ENCODE measurements at places on chromosomes 16 and 17. TPM values are rescaled to one million over a fixed set of nuclear protein-coding genes. Genes with fewer than 3 reads are reported as not detected.

IKZF3 gene
- total RNA-seq, result 2.2 TPM

MRPL12 gene
- 90.7 TPM for total RNA-seq

CRISPLD2 gene
- total RNA-seq, result 66.3 TPM

- peaks cover 38% of the 10 kb centered on the region for H3K36me3 ChIP-seq
- no peak for DNase-seq
- H3K4me3 ChIP-seq, result no peak overlapping the region
- H3K27me3 ChIP-seq, result no peaks in the 10 kb centered on the region
- peaks cover 8% of the 10 kb centered on the region for H3K4me1 ChIP-seq
Observed at GRCh38 chr16:30757316-30757715, 4.5 kb downstream of the CFAP119 start.

DNA sequence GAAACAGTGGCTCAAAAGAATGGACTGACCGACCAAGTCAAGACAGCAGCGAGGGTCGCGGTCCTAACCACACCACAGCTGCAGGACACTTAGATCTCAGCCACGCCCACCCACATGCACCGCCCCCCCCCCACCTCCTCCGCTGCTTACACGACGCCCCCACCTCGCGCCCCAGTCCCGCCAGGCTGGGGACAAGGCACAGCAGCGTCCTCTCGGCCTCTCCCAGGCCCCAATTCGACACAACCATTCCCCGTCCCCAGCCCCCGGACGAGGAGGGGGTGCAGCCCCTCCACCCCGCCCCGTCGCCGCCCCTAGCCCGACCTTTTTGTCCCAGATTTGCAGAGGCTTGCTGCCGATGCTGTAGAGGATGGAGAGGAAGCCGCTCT, 477 bp downstream of the CFAP20 start:
- no peak for DNase-seq
- peak overlapping the region; percentile 82 for H3K4me3 ChIP-seq
- peak overlapping the region; percentile 87 for H3K27ac ChIP-seq
- H3K36me3 ChIP-seq, result no peaks in the 10 kb centered on the region

GRCh38 chr17:41418116-41418860, 6.1 kb downstream of the KRT37 start:
- no peak overlapping the region for H3K4me3 ChIP-seq
- H3K36me3 ChIP-seq, result no peaks in the 10 kb centered on the region
- H3K4me1 ChIP-seq, result peaks cover 5% of the 10 kb centered on the region
- H3K27ac ChIP-seq, result no peak overlapping the region
- no peak for DNase-seq
- H3K27me3 ChIP-seq, result no peaks in the 10 kb centered on the region

- H3K27ac ChIP-seq, result peak overlapping the region; percentile 86
- DNase-seq, result peak; percentile 90
- no peaks in the 10 kb centered on the region for H3K27me3 ChIP-seq
- no peaks in the 10 kb centered on the region for H3K36me3 ChIP-seq
- peak overlapping the region; percentile 91 for H3K4me3 ChIP-seq
Observed at GRCh38 chr17:74430706-74431567, 951 bp upstream of the GPRC5C start.

GRCh38 chr17:19309701-19310100, 52.8 kb downstream of the B9D1 start:
- peak; percentile 10 for DNase-seq
- H3K4me1 ChIP-seq, result no peaks in the 10 kb centered on the region
- H3K4me3 ChIP-seq, result no peak overlapping the region
- H3K27ac ChIP-seq, result no peak overlapping the region

- no peaks in the 10 kb centered on the region for H3K27me3 ChIP-seq
- H3K27ac ChIP-seq, result no peak overlapping the region
- peaks cover 6% of the 10 kb centered on the region for H3K4me1 ChIP-seq
Observed at GRCh38 chr17:16583781-16584180, 14.8 kb upstream of the ZNF287 start.

GRCh38 chr17:35889818-35890773, 9.9 kb upstream of the CCL5 start:
- H3K4me1 ChIP-seq, result no peaks in the 10 kb centered on the region
- no peaks in the 10 kb centered on the region for H3K36me3 ChIP-seq
- H3K27me3 ChIP-seq, result no peaks in the 10 kb centered on the region
- H3K4me3 ChIP-seq, result no peak overlapping the region

DNA sequence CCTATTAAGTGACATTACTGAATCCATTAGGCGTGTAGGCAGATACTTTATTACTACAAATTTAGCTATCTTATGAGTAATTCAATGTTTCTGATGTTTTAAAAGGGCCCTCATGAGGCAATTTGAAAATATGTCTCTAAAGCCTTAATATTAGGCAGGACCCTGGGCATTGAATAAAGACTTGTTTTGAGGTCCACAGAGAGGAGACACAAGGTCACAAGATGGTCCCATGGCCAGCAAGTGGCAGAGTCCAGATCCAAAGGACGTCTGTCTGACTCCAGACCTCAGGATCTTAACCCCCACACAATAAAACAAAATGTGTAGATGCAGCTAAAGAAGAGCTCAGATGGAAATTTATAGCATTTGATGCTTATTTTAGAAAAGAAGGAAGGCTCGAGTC, 31.9 kb upstream of the HEATR6 start:
- no peaks in the 10 kb centered on the region for H3K4me1 ChIP-seq
- H3K4me3 ChIP-seq, result no peak overlapping the region
- DNase-seq, result no peak
- no peaks in the 10 kb centered on the region for H3K27me3 ChIP-seq
- H3K27ac ChIP-seq, result no peak overlapping the region

- H3K4me1 ChIP-seq, result no peaks in the 10 kb centered on the region
- no peak overlapping the region for H3K4me3 ChIP-seq
- no peak overlapping the region for H3K27ac ChIP-seq
- DNase-seq, result no peak
Observed at GRCh38 chr16:80300876-80301275, 239.9 kb upstream of the DYNLRB2 start.

- no peak for DNase-seq
- no peaks in the 10 kb centered on the region for H3K36me3 ChIP-seq
- no peaks in the 10 kb centered on the region for H3K27me3 ChIP-seq
Observed at GRCh38 chr17:41537614-41537954, 9.5 kb upstream of the KRT19 start.

GRCh38 chr17:964876-965275, 14.7 kb downstream of the NXN start:
- H3K4me3 ChIP-seq, result no peak overlapping the region
- H3K36me3 ChIP-seq, result no peaks in the 10 kb centered on the region
- DNase-seq, result no peak
- H3K27ac ChIP-seq, result no peak overlapping the region
- H3K4me1 ChIP-seq, result no peaks in the 10 kb centered on the region

DNA sequence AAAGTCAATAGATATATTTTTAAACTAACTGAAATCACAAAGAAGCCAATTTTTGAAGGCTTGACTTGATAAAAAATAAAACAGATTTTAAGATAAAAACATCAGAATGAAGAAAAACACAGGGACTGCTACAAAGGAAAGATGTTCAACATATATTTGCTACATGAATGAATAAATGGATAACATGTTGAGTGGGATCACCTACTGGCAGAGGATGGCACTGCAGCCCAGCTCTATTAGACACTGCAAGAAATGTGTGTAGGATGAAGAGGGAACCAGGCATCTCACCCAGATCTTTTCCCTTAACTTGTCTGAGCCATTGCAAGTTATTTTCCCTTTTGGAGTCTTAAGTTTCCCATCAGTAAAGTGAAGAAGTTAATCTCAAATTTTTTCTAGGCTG, 4.2 kb downstream of the AIPL1 start:
- H3K4me3 ChIP-seq, result no peak overlapping the region
- no peaks in the 10 kb centered on the region for H3K36me3 ChIP-seq
- DNase-seq, result no peak
- H3K27me3 ChIP-seq, result no peaks in the 10 kb centered on the region
- no peak overlapping the region for H3K27ac ChIP-seq

- no peaks in the 10 kb centered on the region for H3K36me3 ChIP-seq
- H3K4me3 ChIP-seq, result no peak overlapping the region
- H3K4me1 ChIP-seq, result no peaks in the 10 kb centered on the region
- H3K27ac ChIP-seq, result no peak overlapping the region
Observed at GRCh38 chr16:63981639-63982038, 1140.2 kb downstream of the CDH11 start.

- H3K4me3 ChIP-seq, result no peak overlapping the region
- H3K4me1 ChIP-seq, result no peaks in the 10 kb centered on the region
- peaks cover 15% of the 10 kb centered on the region for H3K36me3 ChIP-seq
Observed at GRCh38 chr17:18270046-18270931, 9.8 kb downstream of the MIEF2 start.

DNA sequence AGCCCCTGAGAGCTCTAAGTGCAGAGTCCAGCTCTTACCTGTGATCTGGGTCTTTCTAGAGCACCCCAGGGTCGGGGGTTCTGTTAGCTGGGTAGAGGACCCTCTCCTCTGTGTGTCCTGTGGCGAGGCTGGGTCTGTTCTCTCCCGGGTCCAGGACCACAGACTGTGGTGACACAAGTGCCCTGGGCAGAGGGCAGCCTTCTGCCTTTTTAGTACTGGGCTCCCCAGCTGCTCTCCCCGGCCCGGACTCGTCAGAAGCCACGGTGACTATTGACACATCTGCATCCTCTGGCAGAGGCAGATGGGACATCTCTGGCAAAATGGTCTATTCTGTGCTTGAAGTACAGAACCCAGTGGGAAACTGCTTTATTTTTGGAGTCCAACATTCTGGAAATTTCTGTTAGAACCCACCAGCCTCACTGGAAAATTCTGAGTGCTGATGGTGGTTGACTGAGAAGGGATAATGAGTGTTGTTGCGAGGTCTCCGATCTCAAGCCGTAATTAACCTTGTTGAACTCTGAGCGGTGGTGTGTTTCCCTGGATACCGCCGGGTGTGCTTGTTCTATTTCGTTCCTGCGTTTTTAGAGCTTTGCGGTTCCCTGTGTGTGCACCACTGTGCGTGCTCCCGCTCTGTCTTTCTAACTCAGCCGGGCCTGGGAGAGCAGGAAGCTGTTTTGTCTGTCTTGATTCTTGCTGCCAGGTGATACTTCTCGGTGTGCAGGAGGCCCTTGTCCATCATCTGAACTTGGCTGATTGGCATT, 26.0 kb upstream of the NUDT16L1 start:
- H3K27me3 ChIP-seq, result no peaks in the 10 kb centered on the region
- peaks cover 7% of the 10 kb centered on the region for H3K4me1 ChIP-seq
- peaks cover 52% of the 10 kb centered on the region for H3K36me3 ChIP-seq
- no peak overlapping the region for H3K27ac ChIP-seq
- DNase-seq, result no peak

DNA sequence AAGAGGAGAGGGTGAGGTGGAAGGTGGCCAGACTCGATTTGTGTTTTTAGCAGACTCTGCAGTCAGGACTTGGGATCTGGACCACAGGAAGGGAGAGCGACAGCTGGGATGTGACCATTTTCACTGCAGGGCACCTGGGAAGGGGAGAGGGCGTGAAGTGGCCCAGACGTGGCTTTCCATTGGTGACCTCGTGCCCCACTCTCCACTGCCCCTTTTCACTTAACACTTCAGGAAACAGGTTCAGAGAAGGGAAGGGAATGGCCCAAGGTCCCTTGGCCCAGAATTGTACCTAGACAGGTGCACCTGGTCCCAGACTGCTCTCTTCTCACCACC, 22.9 kb upstream of the MPRIP start:
- no peaks in the 10 kb centered on the region for H3K36me3 ChIP-seq
- no peak overlapping the region for H3K4me3 ChIP-seq
- no peaks in the 10 kb centered on the region for H3K4me1 ChIP-seq
- no peak for DNase-seq
- H3K27me3 ChIP-seq, result no peaks in the 10 kb centered on the region

DNA sequence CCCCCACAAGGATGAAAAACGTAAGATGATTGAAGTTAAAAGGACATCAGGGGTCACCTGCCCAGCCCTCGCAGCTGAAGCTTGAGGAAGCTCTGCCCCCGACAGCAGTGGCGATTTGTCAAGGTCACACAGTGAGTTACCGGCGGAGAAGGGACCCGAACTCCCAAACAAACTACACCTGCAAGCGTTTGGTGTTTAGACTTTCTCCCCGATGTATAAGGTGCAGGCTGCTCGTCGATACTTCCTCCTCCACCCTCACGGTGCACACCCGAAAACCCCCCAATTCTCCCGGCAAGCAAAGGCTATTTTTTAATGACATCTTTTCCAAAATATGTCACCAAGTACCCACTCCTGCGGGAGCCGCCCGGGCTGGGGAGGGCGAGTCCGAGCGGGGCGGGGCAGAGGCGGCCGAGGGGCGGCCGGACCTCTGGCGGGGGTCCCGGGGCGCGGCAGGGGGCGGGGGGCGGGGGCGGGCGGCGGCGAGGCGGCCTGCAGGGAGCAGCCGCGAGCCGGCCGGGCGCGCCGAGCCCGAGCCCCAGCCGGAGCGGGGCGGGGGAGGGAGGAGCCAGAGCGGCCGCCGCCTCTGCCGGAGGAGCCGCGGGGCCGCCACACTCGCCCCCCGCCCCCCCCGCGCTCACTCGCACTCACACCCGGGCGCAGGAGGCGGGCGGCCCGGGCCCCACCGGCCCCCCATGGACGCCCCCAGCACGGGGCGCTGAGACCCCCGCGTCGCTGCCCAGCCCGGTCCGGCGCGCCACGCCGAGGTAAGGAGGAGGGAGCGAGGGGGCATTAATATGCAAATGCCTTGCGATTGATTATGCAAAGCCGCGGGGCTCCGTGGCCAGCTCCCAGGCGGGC, at the start of gene THRA:
Gene THRA (plus strand): TSS at position 637 of the 858 bp plus-strand sequence. CDS start 11,524 bp downstream, outside the sequence.
- DNase-seq, result peak; percentile 55
- H3K36me3 ChIP-seq, result no peaks in the 10 kb centered on the region
- H3K4me1 ChIP-seq, result peaks cover 40% of the 10 kb centered on the region
- H3K4me3 ChIP-seq, result peak within 1 kb of the TSS; percentile 100
- H3K27ac ChIP-seq, result peak within 1 kb of the TSS; percentile 95

DNA sequence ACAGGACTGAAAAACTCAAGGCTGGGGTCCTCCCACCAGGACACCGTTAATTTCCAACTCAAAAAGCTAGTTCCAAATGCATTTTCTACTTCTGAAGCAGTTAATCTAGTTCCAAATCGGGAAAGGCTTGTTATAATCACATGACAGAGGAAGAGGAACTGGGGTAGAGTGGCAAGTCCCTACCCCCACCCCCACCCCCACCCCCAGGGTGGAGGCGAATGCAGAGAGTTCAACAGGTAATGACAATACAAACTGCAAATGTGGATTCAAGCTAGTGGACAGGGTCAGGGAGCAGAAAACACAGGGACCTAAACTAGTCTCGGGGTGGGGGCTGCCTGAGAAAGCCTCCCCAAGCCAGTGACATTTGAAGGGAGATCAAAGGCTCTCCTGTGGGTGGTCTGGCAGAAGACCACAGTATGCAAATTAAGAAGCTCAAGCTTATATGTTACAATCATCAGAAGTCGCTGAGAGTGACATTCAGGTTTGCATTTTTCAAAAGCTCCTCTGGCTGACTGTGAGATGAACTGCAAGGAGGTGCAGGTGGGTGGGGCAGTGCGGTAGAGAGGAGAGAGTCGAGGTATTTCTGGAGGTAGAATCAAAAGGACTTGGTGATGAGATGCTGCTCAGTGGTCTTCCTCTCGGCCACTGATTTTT, 56.4 kb upstream of the SLC25A19 start:
- no peaks in the 10 kb centered on the region for H3K36me3 ChIP-seq
- no peak for DNase-seq
- no peak overlapping the region for H3K4me3 ChIP-seq
- no peaks in the 10 kb centered on the region for H3K27me3 ChIP-seq
- H3K4me1 ChIP-seq, result peaks cover 7% of the 10 kb centered on the region
- H3K27ac ChIP-seq, result no peak overlapping the region
